ENCODE measurements at places on chromosomes 5 and 9.

DNA sequence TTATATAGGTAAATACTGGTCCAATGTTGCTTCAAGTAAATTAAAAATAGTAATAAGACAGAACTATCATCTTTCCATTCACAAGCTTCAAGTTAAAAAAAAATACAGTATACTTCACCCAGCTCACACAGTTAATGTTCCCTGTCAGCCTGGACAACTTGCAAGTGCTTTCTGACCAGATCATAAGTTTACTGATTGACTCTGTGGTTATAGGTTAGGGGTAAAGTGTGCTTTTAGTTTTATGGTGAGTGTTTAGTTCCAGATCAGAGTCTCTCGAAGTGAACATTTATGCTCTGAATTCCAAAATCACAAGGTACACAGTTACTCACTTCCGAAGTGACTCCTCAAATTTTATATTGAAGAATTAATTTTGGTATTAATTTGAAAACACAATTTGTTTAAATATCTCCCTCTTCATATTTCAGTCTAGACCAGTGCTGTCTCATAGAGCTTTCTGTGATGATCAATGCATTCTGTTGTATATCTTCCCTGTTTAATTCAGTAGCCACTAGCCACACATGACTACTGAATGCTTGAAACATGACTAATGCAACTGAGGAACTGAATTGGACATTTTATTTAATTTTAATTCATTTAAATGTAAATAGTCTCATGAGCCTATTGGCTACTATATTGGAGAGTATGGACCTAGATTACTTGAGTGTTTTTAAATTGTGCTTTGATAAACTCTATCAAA is 90.7 kb downstream of the MEF2C start:
- no peak for DNase-seq

GRCh38 chr5:38257308-38258041 is 884 bp upstream of the EGFLAM start:
- DNase-seq: no peak

DNA sequence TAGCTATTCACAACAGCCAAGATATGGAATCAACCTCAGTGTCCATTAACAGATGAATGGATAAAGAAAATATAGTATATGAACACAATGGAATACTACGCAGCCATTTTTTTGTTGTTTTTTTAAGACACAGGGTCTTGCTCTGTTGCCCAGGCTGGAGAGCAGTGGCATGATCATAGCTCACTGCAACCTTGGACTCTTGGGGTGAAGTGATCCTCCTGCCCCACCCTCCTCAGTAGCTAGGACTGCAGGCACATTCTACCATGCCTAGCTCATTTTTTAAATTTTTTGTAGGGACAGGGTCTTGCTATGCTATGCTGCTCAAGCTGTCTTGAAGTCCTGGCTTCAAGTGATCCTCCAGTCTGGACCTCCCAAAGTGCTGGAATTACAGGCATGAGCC is 38.5 kb downstream of the CERT1 start:
- no peak for DNase-seq

DNA sequence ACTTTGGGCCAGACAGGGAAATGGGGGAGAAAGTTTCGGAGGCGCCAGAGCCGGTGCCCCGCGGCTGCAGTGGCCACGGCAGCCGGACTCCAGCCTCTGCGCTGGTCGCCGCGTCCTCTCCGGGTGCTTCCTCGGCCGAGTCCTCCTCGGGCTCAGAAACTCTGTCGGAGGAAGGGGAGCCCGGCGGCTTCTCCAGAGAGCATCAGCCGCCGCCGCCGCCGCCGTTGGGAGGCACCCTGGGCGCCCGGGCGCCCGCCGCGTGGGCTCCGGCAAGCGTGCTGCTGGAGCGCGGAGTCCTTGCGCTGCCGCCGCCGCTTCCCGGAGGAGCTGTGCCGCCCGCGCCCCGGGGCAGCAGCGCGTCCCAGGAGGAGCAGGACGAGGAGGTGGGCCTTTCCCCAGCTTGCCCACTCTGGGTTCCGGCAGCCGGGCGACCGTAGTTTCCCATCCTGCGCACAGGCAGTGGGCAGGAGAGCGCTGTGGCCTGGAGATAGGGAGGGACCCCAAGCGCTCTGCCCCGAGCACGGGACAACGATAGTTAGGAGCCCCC is 516 bp downstream of the MAST4 start:
- DNase-seq: no peak

- DNase-seq: no peak
These were observed 4.2 kb upstream of the SEMA4D start for GRCh38 chr9:89502038-89502601.

- no peak for DNase-seq
These were observed 144.4 kb downstream of the COMMD10 start for GRCh38 chr5:116229131-116229689.

GRCh38 chr9:9846557-9846956 is 766.2 kb downstream of the PTPRD start:
- no peak for DNase-seq

- DNase-seq: peak; percentile 42
These were observed 816 bp downstream of the RBM18 start for GRCh38 chr9:122263699-122264349.

- peak; percentile 70 for DNase-seq
These were observed 861 bp downstream of the ZFYVE16 start for GRCh38 chr5:80408484-80409366.

- DNase-seq: no peak
These were observed 2.1 kb downstream of the DHX29 start for GRCh38 chr5:55305345-55305744.

GRCh38 chr9:132878695-132879456 is at the start of gene SPACA9:
Gene SPACA9, plus strand, starts transcription at chr9:132878898. Its CDS starts 5,050 bp downstream, at chr9:132883948.
- DNase-seq: peak; percentile 55

GRCh38 chr5:94423411-94423810 is 195.0 kb downstream of the KIAA0825 start:
- no peak for DNase-seq

DNA sequence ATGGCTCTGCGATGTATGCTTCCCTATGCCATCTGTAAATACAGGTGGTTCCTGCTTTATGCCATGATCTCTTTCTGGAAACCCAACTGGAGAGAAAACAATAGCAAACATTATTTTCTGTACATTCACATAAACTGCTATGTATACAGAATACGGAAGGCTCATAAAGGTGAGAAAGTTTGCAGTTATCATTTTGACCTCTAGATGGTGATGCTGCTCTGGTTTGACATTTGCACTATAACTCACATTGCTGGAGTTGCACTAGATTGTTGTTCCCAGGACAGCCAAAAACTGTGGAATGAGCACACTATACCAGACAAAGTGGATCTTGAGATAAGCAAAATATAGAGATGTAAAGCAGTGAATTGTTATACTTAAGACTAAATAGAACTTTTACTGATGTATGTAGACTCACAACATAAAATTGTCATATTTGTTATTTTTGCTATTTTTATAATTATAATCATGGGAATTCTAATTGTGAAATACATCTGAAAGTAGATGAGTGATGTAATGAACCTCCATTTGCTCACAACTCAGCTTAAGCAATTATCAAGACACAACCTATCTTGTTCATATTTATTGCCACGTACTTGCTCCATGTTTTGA is 246.5 kb downstream of the PTPRD start:
- peak; percentile 56 for DNase-seq

- DNase-seq: no peak
These were observed 57.0 kb downstream of the CXXC5 start for GRCh38 chr5:139705191-139705590.

- DNase-seq: no peak
These were observed 264.2 kb downstream of the MAST4 start for GRCh38 chr5:66860199-66860975.

DNA sequence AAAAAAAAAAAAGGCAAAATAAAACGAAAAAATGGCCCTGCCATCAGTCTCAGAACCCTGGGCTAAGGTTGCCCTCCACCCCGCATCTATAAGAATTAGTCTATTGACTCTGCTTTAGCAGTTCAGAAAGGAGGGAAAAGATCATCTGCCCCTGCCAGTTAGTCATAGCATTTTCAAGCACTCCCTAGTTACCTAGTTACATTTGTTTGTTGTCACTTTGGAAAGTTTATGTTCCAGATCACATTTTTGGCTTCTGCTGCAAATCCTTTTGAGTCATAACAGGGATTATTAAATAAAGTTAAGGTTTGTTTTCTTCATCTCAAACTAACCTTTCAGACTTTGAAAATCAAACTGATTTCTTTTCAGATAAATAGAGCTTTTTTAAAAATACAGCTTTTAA is 52.1 kb downstream of the AQP7 start:
- DNase-seq: peak; percentile 47

DNA sequence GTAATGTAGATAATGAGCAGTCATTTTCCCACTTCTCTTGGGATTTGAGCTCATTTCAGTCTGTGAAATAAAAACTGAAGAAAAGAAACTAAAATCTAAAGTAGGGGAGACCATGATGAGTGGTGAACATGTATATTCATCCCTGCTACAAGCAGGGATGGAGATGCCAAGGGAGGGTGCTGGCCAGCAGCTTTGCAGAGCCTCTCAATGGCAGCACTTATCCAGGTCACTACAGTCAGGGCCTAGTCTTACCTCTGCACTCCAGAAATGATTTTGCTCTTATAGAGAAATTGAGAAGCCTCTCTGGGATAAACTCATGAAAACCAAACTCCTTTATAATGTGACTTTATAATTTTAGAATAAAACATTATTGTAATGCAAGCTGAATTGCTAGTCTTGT is 317.6 kb downstream of the FBXL17 start:
- no peak for DNase-seq

DNA sequence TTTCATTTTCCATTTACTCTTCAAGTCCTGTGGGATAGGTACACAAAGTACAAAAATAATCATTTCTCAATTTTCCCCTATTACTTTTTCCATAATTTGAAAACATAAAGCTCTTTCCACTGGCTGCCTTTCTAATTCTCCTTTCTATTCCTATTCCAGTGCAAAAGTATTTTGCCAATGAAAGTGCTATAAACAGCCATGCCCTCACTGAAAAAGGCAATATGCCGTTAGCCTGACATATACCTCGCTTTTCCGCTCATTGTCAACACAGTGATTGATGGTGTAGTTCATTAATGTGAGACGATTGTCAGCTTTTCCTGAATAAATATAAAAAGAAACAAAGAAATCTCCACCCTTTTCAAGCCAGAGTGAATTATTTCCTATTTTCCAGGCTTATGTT is 97.5 kb downstream of the EBF1 start:
- DNase-seq: no peak
